ENCODE measurements at places on chromosomes 12 and 14.

DNA sequence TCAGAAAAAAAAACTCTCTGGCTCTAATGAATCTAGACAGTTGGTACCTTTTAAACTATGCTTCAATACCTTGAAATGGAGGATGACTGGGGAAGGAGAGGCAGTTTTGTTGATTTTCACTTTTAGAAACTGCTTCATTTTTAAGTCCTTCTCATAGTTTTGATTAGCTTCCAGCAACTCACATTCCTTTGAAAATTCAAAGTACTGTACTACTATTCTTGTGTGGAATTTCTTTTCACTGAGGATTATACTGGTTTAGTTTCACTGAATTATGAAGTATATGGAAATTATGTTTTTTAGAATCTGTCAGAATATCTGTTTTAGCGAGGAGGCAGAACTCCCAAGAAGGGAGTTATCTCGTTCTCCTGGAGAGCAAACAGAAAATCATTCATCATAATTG lies 116.3 kb downstream of the TGFB3 start:
- no peak for DNase-seq

GRCh38 chr12:19850346-19851065 lies 411.2 kb downstream of the AEBP2 start:
- DNase-seq, result no peak

DNA sequence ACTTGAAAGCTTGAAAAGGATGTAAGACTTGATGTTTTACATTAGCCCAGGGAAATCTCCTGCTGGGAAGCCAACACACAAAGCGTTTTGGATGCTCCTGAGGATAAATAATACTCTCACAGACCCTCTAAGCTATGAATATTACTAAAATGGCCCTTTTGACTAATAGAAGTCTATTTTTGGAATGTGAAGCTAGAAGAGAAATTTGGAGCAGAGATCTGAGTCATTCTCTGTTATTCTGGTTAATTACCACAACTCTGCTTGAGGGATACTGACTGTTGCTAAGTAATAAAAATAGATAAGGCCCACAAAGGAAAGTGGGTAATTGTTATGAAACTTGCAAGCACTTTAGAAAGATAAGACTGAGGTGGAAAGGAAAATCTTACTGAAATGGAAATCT lies 346.2 kb upstream of the STXBP6 start:
- DNase-seq, result peak; percentile 23

GRCh38 chr12:131863711-131864396 lies 30.6 kb upstream of the ULK1 start:
- no peak for DNase-seq

DNA sequence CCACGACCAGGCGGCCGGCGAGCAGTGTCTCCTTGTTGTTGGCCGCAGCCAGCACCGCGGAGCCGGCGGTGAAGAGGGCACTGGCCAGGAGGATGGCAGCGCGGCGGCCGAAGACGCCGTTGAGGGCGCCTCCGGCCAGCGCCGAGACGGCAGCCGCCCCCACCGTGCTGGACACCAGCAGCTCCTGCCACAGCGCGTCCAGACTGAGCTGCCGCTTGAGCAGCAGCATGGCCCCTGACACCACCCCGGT lies 691 bp downstream of the SLC2A13 start:
- no peak for DNase-seq

DNA sequence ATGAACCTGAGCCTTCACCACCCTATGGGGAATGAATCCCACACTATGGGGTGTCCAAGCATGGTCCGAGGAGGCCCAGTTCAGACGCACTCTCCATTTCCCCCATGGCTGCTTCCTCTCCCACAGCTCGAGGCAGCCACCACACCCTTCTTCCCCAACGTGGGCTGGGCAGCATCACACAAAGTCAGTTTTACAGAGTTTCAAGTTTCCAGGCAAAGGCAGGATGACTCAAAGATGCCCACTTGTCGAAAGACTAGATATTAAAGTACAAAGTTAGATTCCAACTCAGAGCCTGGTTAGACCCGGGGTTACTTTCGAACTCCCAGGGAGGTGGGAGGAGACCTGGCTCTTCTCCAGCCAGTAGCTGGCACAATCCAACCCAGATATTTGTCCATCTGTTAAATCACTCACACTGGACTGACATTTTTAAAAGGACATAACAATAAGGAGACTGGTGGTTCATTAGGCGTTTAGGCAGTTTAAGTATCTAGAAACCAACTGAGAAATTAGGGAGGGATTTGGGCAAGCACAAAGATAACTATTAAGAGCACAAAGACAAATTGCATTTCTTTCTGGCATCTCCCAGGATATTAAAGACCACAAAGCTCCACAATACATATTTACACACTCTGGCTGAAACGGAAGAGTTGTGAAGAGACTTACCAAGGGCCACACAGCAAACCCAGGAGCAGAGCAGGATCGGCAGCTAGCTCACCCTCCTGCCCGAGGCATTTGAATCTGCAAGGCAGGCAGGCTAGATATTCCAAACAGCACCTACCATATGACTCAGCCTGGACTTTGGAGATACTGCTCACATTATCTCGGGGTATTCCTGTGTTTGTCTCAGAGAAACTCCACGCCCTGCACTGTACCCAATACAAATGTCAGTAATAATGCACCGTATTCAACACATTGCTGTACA lies 34.8 kb downstream of the TMCC3 start:
- DNase-seq, result no peak

DNA sequence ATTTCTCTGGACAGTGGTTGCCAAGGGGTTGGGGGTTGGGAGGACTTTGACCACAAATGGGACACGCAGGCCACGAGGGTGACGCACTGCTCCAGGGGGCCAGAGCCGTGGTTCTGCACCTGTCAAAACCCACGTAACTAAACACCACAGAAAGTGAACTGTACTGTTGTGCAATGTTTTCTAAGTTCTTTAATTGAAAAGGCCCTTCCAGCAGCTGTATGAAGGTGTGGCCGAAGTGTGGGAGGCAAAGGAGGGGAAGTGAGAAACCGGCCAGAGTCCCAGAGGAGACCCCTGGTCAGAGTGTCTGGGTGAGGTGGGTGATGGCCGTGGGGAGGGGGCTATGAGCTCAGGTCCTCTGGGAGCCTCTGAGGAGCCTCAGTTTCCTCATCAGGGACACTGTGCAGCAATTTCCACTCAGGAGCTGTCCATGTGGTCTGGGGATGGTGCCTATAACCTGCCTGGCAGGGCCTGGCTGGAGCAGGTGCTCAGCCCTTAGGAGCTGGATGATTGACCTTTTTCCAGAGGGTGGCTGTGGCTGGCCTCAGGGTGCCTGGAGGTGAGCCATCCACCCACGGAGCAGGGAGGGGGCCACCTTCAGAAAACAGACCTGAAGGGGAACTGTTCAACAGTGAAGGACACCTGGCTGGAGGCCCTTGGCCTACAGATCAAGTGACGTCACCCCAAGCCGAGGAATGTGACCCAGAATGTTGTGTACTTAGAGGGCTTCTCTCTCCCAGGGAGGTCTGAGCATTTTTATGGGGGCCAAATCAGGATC lies 9.8 kb upstream of the BDKRB2 start:
- no peak for DNase-seq

DNA sequence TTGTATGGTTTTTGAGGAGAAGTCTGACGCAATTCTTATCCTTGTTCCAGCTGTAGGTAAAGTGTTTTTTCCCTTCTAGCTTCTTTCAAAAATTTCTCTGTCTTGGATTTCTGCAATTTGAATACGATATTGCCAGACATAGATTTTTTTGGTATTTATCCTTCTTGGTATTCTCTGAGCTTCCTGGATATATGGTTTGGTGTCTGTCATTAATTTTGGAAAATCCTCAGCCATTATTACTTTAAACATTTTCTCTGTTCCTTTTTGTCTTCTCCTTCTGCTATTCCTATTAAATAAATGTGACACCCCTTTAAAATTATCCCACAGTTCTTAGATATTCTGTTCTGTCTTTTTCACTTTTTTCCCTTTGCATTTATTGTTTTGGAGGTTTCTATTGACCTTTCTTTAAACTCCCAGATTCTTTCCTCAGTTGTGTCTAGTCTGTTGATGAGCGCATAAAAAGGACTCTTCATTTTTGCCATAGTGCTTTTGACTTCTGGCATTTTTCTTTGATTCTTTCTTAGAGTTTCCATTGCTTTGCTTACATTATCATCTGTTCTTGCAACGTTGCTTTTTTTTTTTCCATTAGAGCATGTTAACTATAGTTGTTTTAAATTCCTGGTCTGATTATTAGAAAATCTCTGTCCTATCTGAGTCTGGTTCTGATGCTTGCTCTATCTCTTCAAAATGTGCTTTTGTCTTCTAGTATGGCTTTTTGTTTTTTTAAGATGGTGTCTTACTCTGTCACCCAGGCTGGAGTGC lies 129.1 kb downstream of the MSRB3 start:
- DNase-seq, result no peak

Data from Kasumi-1 (cell line).